AG08396 (cell line): ENCODE measurements at places on chromosomes 7 and 10.
A peak's percentile ranks its signal among the peaks of the same experiment; 100 is the strongest.

DNA sequence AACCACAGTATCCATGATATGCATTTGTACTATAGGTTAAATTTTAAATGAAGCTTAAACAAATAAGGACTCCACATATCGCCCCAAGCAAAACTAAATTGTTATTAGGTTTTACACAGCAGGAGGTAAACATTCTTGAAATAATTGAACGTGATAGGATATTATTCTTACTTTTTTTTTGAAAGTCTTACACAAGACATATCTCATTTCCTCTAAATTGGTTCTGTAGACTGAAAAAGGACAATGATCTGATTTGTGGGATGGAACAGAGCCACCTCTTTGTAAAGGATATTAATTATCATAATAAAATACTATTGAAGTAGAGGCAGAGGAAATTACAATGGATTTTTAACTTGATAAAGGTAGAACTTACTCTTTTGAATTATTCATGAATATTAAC lies 155.1 kb upstream of the SEMA3D start:
- DNase-seq: no peak

DNA sequence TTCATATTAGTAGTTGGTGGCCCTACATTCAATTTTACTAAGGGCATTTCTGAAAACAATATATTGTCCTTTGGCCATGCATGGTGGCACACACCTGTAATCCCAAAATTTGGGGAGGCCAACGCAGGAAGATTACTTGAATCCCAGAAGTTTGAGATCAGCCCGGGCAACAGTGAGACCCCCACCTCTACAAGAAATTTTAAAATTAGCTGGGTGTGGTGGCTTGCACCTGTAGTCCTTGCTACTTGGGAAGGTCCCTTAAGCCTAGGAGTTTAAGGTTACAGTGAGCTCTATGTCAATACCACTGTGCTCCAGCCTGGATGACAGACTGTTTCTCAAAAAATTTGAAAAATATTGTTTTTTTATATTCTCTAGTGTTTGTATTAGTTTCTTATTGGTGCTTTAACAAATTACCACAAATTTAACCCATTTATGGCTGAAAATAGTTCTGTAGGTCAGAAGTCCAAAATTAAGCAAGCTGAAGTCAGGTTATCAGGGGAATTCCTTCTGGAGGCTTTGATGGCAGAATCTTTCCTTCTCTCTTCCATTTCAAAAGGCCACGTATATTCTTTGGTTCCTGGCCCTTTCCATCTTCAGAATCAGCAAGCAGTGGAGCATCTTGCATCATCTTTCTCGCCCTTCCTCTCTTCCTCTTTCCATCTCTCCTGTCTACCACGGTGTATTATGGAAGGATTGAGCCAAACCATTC lies 12.4 kb downstream of the CBX3 start:
- no peak for DNase-seq

- no peak for DNase-seq
These were observed 470.9 kb upstream of the MGMT start for GRCh38 chr10:128996092-128996491.

DNA sequence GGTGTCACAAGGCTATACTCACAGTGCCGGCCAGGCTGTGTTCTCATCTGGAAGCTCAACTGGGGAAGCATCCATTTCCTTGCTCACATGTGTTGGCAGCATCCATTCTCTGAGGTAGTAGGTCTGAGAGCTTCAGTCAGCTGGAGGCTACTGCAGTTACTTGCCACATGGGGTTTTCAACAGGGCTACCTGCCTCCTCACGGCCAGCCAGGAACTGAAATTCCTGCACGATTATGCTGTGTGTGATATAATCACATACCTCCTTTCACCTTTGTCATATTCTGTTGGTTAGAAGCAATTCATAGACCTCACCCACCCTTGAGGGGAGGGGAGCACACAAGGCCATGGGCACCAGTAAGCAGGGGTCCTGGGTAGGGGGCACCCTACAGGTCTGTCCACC lies 37.4 kb downstream of the PYROXD2 start:
- no peak for DNase-seq

GRCh38 chr10:1483246-1483645 lies 254.1 kb downstream of the ADARB2 start:
- DNase-seq: no peak

DNA sequence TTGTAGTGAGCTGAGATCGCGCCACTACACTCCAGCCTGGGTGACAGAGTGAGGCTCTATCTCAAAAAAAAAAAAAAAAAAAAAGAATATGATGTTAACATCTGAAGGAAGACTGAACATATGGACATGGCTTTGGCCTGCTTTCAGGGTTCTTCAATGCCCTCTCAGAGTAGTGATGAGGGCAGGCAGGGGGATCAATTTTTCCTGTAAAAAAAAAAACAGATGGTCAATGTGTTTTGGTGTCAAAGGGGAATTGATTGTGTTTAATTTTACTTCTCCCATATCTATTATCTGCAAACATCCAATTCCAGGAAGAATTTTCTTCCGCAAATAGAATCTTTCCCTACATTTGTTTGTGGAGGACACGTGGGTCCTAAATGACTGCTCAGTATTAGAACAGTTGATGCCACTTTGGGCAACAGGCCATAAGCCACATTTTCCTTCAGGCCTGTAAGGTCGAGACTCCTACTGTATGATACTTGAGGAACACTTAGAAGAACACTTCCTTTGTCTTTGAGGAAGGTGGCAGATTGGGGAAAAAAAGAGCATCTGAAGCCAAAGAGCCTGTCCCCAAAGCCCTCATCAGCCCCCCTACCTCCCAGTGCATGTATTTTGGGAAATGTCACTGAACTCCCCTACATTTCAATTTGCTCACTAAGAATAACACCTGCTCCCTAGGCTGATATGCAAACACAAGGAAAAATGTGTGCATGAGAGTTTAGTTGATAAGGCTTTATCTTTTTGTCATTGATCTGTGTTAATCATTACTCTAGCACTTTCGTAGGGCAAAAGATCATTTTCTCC lies 28.3 kb downstream of the MGAM2 start:
- DNase-seq: no peak

DNA sequence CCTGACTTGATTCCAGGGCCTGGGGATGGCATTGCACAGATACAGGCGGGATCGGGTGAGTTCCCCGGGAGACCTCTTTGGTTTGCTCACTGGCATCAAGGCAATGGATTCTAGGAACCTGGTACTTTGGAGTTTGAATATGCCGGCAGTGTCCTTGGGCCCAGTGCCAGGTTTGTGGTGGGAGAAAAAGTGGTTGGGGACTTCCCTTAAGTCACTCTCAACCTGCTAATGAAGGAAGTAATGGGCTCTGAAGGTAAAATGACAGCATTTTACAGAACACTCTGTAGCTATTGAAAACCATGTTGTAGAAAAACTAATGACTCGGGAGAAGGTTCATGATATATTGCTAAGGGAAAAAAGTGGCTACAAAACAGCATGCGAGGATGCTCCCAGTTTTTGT lies 129.9 kb downstream of the CFAP58 start:
- DNase-seq: no peak

DNA sequence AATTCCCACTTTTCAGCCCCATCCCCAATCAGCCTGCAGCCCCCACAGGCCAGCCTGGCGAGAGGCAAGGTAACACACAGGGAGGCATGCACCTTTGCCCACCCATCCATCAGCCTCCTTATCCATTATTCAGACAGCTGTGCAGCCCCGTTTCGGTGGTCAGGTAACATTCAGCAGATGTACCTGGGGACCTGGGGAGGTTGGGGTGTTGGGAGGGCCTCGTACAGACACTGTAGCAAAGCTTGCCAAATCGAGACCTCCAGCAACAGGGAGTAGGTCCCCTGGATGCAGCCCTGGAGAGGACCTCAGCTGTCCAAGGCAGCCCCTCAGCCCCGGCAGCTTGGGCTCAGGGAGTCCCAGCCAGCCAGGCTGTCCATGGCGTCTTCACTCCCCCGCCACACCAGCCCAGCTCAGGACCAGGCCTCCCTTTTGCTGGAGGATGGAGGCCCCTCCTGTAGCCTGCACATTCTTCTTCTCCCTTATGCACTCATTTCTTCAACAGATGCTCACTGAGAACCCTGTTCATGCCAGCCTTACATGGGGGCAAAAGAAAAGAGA lies 8.5 kb upstream of the DRGX start:
- DNase-seq: no peak

DNA sequence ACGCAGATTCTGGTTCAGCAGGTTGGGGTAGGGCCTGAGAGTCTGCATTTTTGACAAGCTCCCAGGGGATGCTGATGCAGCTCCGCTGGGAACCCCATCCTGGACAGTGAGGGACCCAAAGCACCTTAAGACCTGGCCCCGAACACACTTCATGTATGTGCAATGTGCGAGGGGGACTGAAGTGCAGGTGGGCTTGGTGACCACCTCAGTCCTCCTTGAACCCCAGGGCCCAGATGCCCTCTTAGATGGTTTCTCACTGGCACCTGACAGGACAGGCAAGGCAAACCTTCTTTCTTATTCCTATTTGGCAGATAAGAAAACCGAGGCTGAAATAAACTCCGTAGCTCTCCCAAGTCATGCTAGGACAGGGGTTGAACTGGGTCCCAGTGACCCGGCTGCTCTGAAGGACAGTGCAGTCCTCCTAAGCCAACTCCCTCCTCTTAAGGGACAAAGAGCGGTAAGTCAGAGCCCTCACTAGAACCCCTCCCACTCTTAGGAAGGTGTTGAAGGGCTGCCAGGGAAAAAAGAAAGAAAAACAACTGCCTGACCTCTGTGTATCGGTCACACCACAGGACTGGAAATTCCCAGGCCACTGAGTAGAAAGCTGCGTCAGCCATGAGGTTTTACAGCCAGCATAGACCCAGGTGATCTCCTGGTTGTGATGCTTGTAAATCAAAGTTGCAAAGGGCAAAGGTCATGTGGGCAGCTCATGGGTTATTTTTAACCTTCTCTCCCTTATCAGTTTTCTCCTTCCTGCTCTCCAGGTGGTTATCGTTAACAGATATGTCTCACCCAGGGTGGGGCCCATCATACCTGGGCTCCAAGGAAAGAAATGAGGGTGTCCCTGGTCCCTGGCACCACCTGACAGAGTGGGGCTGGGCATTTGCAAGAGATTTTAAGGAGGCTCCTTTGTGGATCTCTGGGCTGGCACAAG lies 90.9 kb upstream of the SMNDC1 start:
- peak; percentile 62 for DNase-seq

DNA sequence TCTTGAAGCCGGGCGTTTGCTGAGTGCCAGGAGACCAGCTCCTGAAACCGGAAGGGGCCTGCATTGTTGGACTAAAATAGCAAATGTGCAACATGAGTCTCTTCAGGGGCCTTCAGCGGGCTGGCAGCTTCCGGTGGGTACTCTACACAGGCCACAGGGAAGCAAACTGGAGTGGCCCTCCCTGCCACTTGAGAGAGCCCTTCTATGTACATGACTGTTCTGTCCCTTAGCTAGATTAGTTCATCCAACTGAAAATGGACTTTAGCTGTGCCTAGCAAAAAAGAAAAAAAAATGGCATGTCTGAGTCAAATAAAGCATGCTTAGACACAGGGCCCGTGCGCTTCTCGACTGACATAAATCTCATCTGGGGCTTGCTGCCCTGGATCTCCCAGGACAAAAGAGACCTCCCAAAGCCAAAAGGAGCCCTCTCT lies 115.3 kb upstream of the TCF7L2 start:
- DNase-seq: no peak

DNA sequence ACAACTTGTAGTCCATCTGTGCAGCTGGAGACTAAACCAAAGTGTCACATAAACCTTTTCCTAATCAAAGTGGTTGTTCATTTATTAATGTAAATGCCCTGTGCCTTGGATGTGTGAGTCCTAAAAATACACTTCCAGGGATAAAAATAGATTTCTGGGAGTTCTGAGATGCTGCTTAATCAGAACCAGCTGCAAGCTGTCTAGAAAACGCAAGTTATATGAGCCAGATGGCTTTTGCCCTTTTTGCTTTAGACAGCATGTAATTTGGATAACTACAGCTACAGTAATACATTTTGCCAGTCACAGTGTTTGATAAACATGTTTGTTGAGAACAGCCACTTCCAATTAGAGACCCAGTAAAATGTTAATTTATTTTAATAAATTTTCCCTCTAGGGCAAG lies 185.1 kb upstream of the PRPS1L1 start:
- peak; percentile 11 for DNase-seq

- no peak for DNase-seq
These were observed 13.1 kb downstream of the PLEKHA1 start for GRCh38 chr10:122387572-122387971.

DNA sequence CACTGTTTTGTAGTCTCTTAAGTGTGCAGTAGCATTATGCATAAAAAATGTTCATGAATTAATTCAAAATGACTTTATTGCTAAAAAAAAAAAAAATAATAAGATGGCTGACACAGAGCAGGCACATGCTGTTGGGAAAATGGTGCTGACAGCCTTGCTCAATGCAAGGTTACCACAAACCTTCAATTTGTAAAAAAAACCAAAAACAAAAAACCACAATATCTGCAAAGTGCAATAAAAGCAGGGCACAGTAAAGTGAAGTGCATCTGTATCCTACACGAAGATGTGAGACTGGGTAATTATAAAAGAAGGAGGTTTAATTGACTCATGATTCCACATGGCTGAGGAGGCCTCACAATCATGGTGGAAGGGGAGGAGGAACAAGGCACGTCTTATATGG lies 185.8 kb downstream of the USP6NL start:
- no peak for DNase-seq

GRCh38 chr7:158366346-158366745 lies 221.3 kb downstream of the PTPRN2 start:
- no peak for DNase-seq

GRCh38 chr7:27399791-27400567 lies 157.4 kb downstream of the EVX1 start:
- no peak for DNase-seq

DNA sequence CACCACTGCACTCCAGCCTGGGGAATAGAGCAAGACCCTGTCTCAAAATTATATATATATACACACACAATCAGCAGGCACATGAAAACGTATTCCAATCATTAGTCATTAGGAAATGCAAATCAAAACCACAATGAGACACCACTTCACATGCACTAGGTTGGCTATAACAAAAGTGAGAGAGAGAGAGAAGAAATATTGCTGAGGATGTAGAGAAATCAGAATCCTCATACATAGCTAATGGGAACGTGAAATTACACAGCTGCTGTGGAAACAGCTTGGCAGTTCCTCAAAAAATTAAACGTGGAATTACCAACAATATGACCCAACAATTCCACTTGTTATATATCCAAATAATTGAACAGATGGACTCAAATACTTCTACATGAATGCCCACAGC lies 43.3 kb upstream of the CNNM1 start:
- no peak for DNase-seq

DNA sequence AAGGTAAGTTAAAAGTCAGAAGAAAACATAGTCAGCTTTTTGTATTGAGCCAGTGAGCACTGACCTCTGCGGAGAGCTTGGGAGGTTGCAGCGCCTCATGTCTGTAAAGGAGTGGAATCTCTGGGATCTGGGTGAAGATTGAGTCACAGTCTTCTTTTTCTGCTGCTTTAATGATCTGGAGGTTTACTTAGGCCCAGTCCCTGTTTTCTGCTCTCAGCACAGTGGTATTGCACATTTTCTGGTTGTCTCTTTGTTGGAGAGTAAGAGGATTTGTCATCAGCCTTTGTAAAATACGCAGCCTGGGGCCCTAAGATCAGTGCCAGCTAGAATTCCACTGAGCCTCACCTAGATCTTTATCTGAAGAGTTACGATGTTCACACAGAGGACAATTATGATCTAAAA lies 58.3 kb upstream of the GJD4 start:
- no peak for DNase-seq
